ENCODE measurements at places on chromosomes 2 and 18. TPM values are rescaled to one million over a fixed set of nuclear protein-coding genes. Genes with fewer than 3 reads are reported as not detected.

DNA sequence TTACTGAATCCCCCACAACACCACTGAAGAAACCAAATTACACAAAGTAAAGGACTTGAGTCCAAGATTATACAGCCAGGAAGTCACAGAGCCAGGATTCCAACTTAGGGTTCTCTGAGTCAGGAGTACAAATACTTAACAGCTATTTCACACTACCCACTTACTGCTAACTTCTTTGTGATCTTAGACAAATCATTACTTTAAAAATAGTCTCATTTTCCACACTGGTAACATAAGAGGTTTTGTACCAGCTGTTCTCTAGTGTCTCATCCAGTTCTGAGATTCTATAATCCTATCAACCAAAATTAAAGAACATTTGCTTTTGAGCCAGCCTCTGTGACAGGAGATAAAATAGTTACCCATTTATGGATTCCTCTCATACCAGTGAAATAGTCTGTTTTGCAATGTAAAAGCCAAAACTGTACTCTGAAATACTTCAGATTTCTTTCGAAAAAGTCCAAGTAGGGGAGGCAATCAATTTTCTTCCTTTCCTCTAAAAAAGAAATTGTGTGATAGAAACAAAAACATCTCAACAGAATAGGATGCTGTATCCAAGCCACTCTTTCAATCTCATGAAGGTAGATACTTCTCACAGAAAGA is 157.6 kb downstream of the LRATD1 start:
- DNase-seq = no peak

DNA sequence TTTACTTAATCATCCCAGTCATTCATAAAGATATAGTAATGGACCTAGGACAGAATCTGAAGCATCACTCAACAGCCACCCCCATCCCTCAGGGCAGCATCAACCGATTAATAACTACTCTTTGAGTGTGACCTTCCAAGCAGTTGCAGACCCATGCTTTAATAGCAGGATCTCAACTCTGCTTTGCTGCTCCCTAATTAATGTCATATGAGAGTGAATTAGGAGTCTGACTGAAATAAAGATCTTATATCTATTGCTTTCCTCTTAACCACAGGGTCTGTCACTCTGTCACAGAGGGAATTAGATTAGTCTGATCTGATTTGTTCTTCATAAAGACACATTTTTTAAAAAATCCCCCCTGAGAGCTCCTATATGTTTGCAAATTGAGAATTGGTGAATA is 46.1 kb upstream of the LRP1B start:
- DNase-seq = no peak

DNA sequence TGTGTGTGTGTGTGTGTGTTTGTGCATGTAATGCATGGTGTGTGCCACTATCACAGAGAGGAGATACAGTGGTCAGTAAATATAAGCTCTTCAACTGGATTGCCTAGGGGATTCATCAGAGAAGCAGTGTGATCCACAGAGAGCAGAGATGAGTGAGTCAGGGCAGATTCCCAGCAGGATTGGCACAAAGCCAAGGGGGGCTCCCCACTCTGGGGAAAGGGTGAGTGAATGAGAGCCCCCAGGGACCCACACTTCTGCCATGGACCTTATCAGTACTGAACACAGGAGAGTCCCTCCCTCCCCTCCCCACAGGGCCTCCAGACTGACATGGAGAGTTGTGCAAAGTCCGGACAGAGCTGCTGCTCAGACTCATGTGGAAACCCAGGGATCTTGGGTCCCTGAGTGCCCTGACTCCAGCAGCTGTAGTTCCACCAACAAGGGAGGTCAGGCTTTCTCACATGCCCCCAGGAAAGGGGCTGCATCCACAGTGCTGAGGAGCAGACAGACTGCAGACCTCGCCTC is 748.8 kb downstream of the NR4A2 start:
- no peak for DNase-seq

DNA sequence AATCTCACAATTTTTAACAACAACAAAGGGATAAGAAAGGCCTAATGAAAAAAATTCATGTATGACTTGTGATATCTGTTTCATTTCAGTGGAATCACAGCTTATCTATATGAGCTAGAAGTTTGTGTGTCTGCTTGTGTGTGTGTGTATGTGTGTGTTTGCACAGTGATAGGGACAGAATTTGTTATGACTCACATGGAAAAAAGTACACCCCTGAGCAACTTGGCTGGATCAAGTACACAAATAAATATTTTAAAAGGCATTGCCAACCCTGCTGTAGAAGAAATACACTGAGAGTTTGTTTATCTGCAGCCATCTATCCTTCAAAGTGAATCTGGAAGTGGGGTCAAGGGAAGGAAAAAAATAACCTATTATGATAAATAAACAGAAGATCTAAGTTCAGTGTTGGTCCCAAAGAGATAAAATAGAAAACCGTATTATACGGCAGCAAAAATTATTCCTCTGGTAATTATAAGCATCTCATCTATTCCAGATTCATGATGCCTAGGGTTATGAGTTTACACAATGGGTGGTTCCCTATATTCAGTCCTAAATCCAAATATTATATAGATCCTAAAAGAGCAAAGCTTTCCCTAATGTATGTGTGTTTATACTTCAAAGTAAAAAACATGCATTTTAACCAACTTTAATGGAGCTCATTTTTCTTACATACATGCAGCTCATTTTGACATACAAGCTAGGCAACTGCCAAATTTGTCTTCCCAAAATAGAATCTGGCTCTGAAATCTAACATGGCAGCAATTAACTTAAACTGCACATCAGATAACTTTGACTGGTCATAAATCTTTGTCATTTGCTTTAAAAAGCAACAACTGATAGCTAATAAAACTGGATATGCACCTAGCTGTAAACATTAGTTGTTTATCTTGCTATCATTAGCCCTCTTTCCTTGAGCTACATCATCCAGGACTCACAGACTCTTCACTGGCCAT is 420.6 kb downstream of the IRS1 start:
- DNase-seq = no peak

DNA sequence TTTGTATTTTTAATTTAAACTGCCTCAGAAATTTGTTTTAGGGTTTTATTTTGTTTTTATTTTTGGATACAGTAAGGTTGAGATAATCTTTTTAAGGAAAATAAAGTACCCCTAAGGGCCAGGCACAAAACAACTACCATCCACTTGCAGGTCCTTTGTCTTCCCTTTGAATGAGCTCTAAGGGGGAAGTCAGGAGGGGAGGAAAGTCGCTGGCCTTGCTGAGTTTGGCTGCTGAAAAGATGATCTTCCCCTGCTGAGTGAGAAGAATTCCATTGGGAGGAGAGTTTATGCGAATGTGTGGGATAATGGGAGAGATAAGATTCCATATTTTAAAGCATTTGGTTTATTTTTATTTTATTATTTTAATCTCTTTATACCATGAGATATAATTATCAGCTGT is 100.7 kb downstream of the ARHGAP15 start:
- DNase-seq = no peak

GRCh38 chr2:76641506-76641905 is 880.7 kb downstream of the LRRTM4 start:
- DNase-seq = no peak

GRCh38 chr18:34971313-34971712 is 69.9 kb upstream of the MAPRE2 start:
- DNase-seq = no peak

- no peak for DNase-seq
Measured at GRCh38 chr18:35121531-35121930, 80.3 kb downstream of the MAPRE2 start.

GRCh38 chr2:10149635-10150034 is 27.1 kb downstream of the RRM2 start:
- DNase-seq = no peak

GRCh38 chr2:176395273-176395854 is 126.1 kb downstream of the MTX2 start:
- DNase-seq = no peak

GRCh38 chr2:101718993-101719571 is 21.6 kb downstream of the MAP4K4 start:
- no peak for DNase-seq

- no peak for DNase-seq
Measured at GRCh38 chr18:45151645-45152044, 463.6 kb upstream of the SLC14A2 start.

- no peak for DNase-seq
Measured at GRCh38 chr18:47174545-47175116, 1.5 kb downstream of the IER3IP1 start.

GRCh38 chr2:170817093-170818035 is 677 bp downstream of the GAD1 start:
- DNase-seq = no peak

- DNase-seq = no peak
Measured at GRCh38 chr2:59594671-59595222, 958.7 kb downstream of the BCL11A start.

Gene RTKN
- total RNA-seq = 10.4 TPM

Gene EVX2
- not detected for total RNA-seq

Gene NGEF
- 1.4 TPM for total RNA-seq

Gene RFX8
- total RNA-seq = not detected

Gene IER3IP1
- 15.5 TPM for total RNA-seq

Gene UBXN2A
- 14.3 TPM for total RNA-seq

Gene ZAP70
- total RNA-seq = 0.86 TPM

Gene MBD5
- 22.8 TPM for total RNA-seq

Gene PSMA8
- not detected for total RNA-seq
